ENCODE measurements at places on chromosomes 6 and 20. TPM values are rescaled to one million over a fixed set of nuclear protein-coding genes. Genes with fewer than 3 reads are reported as not detected.
A peak's percentile ranks its signal among the peaks of the same experiment; 100 is the strongest.

FAM210B gene
- 46.3 TPM for total RNA-seq

SAMD3 gene
- total RNA-seq, result 0.45 TPM

DNA sequence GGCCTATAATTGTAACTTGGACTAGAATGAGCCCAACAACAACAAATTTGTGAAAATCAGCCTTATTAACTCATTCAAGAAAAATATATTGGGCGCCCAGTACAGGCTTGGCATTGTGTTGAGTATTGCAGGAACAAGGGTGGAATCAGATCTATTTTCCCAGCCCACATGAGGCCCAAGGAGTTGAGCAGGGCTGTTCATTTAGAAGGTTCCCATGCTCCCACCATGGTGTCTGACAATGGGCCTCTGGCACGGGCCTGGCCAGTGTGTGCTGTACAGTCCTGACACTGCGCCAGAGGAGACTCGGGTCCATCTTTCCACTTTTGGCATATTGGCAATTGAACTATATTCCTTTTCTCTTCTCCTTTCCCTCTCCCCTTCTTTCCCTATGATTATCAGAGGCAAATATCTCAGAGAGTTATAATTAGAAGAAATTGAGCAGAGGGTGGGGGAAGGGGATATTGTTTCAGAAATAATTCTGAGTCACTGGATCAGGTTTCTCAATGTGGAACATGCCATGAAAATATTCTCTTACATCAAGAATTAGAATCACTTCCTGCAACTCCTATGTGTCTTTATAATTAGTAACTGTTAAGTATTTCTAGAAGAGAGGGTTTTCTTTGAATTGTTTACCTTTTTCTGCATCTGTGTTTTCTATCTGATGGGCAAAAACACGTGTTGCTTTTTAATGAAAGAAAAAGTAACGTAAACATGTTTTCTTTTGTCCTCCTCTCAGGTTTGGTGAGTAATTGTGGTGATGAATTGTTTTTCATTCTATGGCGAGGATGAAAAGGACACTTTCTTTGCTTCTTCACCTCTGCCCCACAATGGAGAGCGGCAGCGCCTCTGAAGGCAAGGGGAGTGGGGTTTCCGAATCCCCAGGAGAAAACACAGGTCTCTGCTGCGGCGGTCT lies 209.4 kb downstream of the FOXA2 start:
- peak overlapping the region; percentile 55 for H3K27ac ChIP-seq
- H3K4me1 ChIP-seq, result peaks cover 5% of the 10 kb centered on the region
- peak; percentile 10 for DNase-seq
- no peak overlapping the region for H3K4me3 ChIP-seq

DNA sequence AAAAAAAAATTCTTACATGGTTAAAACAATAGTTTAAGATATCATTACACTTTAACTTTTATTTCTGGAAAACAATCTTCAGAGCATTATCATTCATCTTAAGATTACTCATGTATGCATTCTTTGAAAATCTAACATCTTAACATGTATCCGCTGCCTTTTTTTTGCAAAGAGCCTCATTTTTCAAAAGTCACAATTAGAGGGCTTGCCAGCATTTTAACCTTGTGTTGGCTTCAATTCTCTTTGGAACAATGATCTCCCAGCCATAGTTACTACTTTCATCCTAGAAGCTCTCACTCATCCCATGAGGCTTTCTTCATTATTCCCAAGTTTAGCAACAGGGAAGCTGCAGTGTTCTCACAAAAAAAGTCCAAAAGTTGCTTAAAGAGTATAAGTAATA lies 330.8 kb downstream of the BCKDHB start:
- H3K27me3 ChIP-seq, result no peaks in the 10 kb centered on the region
- DNase-seq, result peak; percentile 81
- H3K4me3 ChIP-seq, result no peak overlapping the region
- no peaks in the 10 kb centered on the region for H3K36me3 ChIP-seq
- peaks cover 19% of the 10 kb centered on the region for H3K4me1 ChIP-seq

GRCh38 chr20:42097741-42098140 lies 479.6 kb upstream of the CHD6 start:
- no peak overlapping the region for H3K27ac ChIP-seq
- DNase-seq, result no peak
- H3K27me3 ChIP-seq, result no peaks in the 10 kb centered on the region
- H3K4me3 ChIP-seq, result no peak overlapping the region
- no peaks in the 10 kb centered on the region for H3K4me1 ChIP-seq

DNA sequence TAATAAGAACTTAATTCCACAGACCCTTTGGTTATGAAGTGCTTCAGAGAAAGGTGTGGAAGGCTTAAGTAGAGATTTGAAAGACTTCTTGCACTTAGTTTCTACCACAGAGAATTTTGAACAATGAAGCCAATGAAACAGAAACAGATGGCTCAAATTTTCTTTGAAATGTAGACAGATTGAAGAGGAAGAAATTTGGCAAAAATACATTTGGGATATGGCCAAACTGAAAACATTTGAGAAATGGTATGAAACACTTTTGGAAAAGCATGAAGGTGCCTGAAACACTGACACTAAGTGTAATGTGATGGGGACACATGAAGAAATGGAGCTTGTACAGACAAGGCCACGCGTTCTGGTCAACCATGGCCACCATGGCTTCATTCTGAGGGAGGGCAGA lies 272.4 kb upstream of the EXOC2 start:
- no peak for DNase-seq
- no peaks in the 10 kb centered on the region for H3K27me3 ChIP-seq
- no peaks in the 10 kb centered on the region for H3K36me3 ChIP-seq
- H3K4me3 ChIP-seq, result no peak overlapping the region
- no peak overlapping the region for H3K27ac ChIP-seq
- H3K4me1 ChIP-seq, result no peaks in the 10 kb centered on the region

DNA sequence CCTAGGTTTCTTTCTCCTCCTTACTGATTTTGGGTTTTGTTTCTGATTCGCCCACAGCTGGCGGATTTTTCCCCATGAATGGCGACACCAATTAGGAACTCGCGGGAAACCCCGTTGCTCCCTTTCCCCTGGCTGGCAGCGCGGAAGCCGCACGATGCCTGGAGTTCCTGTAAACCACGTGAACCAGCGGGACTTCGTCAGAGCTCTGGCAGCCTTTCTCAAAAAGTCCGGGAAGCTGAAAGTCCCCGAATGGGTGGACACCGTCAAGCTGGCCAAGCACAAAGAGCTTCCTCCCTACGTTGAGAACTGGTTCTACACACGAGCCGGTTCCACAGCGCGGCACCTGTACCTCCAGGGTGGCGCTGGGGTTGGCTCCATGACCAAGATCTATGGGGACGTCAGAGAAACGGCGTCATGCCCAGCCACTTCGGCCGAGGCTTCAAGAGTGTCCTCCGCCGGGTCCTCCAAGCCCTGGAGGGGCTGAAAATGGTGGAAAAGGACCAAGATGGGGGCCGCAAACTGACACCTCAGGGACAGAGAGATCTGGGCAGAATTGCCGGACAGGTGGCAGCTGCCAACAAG lies 3.2 kb upstream of the SEC23B start:
- H3K36me3 ChIP-seq, result peaks cover 3% of the 10 kb centered on the region
- H3K4me3 ChIP-seq, result no peak overlapping the region
- peaks cover 8% of the 10 kb centered on the region for H3K4me1 ChIP-seq
- H3K27ac ChIP-seq, result no peak overlapping the region
- DNase-seq, result no peak

DNA sequence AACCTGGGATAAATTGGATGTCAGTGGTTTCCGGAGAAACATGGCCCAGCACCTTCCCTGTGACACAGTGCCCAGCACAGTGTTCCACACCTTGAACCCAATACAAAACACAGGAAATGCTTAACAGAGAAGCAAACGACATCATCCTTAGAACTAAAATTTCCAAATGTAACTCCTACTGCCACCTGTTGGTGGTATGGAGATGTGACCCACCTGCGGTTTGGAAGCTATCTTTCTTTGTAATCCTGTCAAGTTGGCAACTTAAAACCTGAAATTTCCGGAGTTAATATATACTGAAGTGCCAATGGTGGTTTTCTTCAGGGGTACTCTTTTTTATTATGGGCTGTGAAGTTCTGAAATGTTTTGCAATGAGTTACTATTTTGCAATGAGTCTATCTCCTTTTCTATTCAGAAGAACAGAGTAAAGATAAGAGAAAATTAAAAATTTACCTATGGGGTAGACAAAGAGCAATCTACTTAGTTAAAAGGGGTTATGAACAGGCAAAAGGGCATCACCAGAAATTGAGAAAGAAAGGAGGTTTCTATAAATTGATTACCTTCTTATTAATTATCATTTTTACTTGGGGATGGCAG lies 658.8 kb downstream of the PTPRT start:
- DNase-seq, result no peak
- no peaks in the 10 kb centered on the region for H3K27me3 ChIP-seq
- H3K27ac ChIP-seq, result no peak overlapping the region

DNA sequence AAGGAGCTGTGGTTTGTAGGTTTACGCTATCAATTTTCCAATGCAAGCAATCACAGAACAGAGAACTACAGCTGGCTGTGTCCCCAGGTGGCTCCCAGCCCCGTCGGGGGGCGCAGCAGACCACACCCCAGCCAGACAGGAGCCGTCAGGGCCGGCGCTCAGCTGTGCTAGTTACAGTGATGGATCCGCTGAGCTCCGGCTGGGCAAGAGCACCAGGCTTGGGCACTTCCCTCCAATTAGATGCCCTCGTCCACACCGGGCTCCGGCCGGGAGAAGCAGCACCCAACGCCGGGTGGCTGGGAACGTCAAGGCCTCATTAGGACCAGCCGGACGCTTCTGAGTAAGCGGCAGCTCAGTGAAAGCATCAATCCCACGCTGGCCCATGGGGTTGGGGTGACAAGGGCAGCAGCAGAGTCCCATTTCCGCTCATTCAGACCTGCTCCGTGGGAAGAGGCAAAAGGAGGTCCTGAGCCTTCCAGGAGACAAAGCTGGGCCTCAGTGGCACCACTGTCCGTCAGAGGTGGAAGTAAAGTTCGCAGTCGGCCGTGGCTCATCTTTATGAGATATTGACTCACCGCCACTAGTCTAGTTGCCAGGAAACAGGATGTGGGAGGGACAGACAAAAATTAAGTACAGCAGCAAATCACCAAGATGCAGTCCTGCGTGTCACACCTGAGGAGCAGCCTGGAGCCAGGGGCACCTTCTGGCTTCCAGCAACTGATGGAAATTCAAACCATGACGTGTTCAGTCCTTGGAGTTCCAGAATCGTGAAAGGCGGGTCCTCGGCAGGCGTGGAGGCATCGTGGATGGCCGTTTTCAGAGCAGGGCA lies 164.1 kb downstream of the TAF4 start:
- no peak overlapping the region for H3K27ac ChIP-seq
- no peaks in the 10 kb centered on the region for H3K27me3 ChIP-seq
- peaks cover 3% of the 10 kb centered on the region for H3K4me1 ChIP-seq
- no peaks in the 10 kb centered on the region for H3K36me3 ChIP-seq
- no peak for DNase-seq

DNA sequence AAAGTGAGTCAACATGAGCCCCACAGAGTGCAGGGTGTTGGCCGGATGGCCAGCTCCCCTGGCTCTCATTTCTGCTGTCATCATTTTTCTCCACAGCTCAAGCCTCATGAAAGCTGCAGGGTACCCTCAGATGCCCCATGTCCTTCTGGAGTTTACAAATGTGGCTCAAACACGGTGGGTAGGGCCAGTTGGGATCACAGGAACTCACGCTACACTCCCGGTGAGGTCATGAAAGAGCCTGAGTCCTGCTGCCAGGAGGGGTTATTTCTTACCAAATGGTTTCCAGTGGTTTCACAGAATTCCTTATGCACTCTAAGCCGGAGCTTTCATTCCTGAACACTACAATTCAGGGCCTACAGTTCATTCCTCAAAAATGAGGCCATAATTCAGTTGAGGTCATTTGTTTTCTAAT lies 78.7 kb downstream of the TMEM170B start:
- H3K27ac ChIP-seq, result peak overlapping the region; percentile 99
- DNase-seq, result peak; percentile 97
- H3K36me3 ChIP-seq, result no peaks in the 10 kb centered on the region
- peaks cover 38% of the 10 kb centered on the region for H3K4me1 ChIP-seq
- H3K4me3 ChIP-seq, result no peak overlapping the region

- H3K4me3 ChIP-seq, result no peak overlapping the region
- H3K4me1 ChIP-seq, result peaks cover 14% of the 10 kb centered on the region
- H3K36me3 ChIP-seq, result no peaks in the 10 kb centered on the region
- no peaks in the 10 kb centered on the region for H3K27me3 ChIP-seq
Measured at GRCh38 chr20:364905-365794, 15.4 kb upstream of the TRIB3 start.

- H3K36me3 ChIP-seq, result no peaks in the 10 kb centered on the region
- H3K27ac ChIP-seq, result no peak overlapping the region
- peak overlapping the region; percentile 49 for H3K4me3 ChIP-seq
Measured at GRCh38 chr20:22403022-22403631, 181.2 kb downstream of the FOXA2 start.

- H3K27ac ChIP-seq, result no peak overlapping the region
- no peaks in the 10 kb centered on the region for H3K27me3 ChIP-seq
- H3K4me3 ChIP-seq, result no peak overlapping the region
- H3K4me1 ChIP-seq, result no peaks in the 10 kb centered on the region
Measured at GRCh38 chr6:130978660-130979396, 84.2 kb downstream of the EPB41L2 start.

DNA sequence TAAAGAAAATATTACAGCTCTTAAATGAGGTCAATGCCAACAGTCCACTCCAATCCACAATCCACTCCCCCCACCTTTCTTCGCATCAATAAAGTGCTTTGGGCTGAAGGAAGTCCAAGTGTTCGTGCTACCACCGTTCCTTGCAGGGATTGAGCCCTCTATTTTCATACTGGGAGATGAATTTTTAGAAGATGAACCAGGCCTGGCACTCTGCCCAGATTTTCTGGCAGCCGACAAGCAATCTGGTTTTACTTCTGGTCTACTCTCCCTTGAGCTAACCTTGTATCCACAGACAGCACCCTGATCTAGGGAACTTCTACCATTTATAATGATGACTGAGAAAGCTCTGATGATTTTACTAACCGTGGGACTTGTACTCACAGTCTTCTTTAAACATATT lies 72.3 kb downstream of the BTBD9 start:
- no peaks in the 10 kb centered on the region for H3K27me3 ChIP-seq
- DNase-seq, result peak; percentile 85
- no peaks in the 10 kb centered on the region for H3K36me3 ChIP-seq
- H3K4me1 ChIP-seq, result peaks cover 14% of the 10 kb centered on the region
- H3K27ac ChIP-seq, result peak overlapping the region; percentile 3
- H3K4me3 ChIP-seq, result no peak overlapping the region

- no peak for DNase-seq
- H3K4me1 ChIP-seq, result no peaks in the 10 kb centered on the region
- H3K4me3 ChIP-seq, result no peak overlapping the region
- H3K27ac ChIP-seq, result no peak overlapping the region
- H3K36me3 ChIP-seq, result no peaks in the 10 kb centered on the region
Measured at GRCh38 chr20:63492518-63492917, 6.4 kb downstream of the EEF1A2 start.

All from astrocyte (in vitro differentiated cells and primary cell).